ENCODE measurements at places on chromosomes 1 and 21.

- DNase-seq = no peak
Measured at GRCh38 chr1:64536836-64537490, 67.0 kb downstream of the CACHD1 start.

- DNase-seq = no peak
Measured at GRCh38 chr1:3074297-3074741, 5.3 kb downstream of the PRDM16 start.

DNA sequence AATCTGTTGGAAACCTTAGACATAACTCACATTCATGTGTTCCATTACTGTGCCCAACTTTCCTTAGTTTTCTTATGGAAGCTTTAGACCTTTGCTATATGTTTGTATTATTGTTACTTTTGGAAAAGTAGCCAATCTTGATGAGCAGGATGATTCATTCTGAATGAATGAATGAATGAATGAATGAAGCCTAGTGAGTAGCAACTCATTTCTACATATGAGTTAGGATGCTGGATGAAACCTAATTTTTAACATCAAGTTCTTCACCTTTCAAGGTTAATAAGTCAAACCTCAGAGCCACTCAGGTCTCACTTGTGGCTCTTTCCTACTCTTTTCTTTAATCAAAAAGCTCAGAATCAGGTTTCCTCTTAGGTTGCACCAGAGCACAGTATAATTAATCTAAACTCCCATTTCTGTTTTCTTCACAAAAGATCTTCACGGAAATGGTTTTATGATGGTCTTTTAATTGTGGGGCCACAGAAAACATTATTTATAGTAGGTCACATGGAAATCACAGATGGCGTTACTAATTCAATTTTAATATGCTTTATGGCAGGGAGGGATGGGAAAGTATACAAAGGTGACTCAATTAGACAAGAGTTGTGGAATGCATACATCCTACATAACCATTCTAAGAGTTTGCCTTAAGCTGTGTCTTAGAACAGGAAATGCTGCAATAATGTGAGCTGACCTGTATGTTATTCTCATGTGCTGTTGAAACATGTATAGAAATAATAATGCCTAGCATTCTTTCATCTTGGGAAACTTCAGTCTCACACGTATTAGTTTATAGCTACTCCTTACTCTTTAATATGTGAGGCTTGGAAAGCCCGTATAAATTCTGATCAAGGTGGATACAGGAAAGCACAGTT lies 4.5 kb upstream of the DDX59 start:
- no peak for DNase-seq

- DNase-seq = peak; percentile 19
Measured at GRCh38 chr1:159854116-159854692, 8.3 kb downstream of the VSIG8 start.

DNA sequence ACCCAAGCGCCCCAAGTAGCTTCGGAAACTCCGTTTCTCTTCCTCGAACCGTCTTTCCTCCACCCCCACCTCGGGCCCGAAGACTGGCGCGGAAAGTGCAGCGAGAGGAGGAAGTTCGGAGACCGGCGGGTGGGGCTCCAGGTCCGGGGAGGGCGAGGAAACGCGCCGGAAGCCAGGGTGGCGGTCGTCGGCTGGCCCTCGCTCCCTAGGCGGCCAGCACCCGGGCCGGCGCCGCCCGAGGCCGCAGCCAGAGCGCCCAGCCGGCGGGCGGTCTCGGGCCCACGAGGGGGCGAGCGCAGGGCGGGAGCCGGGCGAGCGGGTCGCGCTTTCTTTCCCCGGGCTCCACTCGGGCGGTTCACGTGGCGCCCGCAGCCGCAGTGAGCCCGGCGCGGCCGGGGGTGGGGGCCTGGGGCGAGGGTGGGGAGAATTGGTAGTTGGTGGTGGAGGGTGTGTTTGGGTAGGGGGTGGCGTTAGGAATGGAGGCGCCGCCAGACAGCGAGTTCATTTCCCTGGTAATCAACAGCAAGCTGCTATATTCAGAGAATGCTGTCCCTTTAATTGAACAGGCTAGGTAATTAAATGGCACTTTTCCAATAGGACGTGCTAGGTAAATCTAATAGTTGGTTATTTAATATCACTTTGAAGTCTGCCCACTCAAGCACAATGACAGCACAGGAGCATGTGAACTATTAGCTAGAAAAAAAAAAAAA lies 6.7 kb downstream of the LMO4 start:
- DNase-seq = peak; percentile 71

GRCh38 chr1:94504601-94505000 lies 37.0 kb downstream of the F3 start:
- no peak for DNase-seq

DNA sequence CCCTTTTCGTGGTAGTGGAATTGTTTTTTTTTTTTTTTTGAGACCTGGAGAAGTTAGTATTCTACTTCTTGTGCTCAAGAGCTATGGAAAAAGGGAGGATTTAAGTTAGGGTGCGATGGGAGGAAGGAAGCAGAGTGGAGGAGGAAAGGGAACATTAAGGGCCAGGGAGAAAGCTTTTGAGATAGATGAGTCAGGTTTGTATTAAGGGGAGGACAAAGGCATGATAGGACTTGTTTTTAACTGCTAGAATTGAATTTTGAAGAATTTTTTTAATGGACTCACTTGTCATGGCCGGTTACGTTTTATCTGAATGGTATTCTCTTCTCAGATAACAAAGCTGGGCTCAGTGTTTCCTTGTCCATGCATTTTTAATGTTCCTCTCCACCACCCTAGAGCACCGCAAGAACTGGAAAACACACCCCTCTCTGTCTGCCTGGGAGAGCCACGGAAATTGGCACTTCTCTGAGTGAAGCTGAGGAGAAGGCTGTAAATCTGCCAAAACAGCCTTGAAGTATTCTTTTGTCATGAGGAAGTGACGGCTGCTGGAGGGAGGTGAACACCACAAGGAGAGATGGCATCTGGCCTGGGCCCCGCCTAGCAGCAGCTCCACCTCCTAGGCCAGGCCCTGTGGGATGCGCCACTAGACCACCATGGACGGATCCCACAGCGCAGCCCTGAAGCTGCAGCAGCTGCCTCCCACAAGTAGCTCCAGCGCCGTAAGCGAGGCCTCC lies 3.5 kb downstream of the NIPAL3 start:
- DNase-seq = peak; percentile 80

DNA sequence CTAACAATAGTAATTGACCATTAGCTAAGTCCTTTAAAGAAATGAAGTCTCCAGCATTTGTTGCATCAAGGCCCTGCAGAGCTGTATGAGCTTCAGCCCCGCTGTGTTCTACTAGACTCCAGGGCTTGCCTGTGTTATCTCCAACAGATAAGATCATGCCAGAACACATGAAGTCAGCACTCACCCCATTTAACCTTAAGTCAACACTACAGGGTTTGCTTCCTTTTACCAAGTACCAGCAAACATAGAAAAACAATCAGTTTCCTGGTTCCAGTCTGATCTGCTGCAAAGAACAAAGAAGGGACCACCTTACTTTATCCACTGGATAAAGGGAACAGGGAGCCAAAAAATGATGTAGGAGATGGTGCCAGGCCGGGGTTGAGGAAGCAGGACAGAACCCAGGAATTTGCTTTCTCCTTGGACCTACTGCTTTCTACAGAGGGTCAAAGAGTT lies 41.3 kb upstream of the ENAH start:
- peak; percentile 23 for DNase-seq

- DNase-seq = peak; percentile 5
Measured at GRCh38 chr1:85344256-85344694, 67.8 kb upstream of the BCL10 start.

DNA sequence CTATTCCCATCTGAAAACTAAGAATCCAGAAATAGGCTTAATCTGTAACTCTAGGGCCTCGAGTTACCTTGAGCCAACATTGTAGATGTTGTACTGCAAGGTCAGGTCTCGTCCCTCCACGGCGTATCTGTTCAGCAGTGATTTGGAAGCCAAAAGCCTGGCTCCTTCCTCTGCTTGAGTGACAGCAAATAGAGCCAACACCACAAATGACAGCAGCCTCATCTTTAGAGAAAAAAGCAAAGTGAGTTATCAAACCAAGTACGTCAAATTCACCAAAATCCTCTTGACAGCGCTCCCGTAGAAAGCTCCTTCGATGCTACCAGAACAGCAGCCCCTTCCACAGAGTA lies 832 bp downstream of the SSR2 start:
- no peak for DNase-seq

DNA sequence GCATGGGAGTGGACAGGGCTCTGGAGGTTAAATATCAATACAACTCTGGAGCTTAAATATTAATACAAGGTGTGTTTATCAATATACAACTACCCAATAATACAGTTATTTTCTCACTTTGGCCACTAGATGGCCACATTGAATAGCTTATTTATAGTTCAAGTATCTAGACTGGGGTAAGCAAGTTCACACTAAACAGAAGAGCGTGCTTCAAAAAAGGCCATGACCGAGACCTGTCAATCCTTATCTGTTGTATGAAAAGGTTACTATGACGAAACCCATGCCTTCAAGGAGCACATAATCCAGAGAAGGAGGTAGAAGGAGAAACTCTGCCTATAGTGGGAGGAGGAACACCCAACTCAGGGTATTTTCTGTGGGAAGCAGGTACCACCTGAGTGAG lies 29.1 kb downstream of the CHML start:
- peak; percentile 87 for DNase-seq

DNA sequence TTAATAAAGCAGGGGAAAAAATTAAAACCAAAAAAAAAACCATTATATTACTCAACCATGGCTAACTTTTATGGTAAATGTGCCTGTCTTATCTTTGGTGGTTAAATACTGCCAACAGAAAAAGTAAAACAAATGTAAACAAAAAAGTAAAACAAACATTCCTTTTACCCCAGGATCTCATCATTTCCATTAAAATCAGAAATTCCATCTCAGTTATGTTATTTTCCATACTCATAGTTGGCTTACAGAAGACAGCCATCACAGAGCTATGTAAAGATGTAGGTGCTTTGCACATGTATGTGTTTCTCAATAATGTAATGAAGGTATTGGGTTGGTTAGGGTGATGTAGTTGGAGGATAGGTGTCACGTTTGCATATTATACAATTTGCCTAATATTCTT lies 185.0 kb downstream of the KCNK2 start:
- DNase-seq = no peak

DNA sequence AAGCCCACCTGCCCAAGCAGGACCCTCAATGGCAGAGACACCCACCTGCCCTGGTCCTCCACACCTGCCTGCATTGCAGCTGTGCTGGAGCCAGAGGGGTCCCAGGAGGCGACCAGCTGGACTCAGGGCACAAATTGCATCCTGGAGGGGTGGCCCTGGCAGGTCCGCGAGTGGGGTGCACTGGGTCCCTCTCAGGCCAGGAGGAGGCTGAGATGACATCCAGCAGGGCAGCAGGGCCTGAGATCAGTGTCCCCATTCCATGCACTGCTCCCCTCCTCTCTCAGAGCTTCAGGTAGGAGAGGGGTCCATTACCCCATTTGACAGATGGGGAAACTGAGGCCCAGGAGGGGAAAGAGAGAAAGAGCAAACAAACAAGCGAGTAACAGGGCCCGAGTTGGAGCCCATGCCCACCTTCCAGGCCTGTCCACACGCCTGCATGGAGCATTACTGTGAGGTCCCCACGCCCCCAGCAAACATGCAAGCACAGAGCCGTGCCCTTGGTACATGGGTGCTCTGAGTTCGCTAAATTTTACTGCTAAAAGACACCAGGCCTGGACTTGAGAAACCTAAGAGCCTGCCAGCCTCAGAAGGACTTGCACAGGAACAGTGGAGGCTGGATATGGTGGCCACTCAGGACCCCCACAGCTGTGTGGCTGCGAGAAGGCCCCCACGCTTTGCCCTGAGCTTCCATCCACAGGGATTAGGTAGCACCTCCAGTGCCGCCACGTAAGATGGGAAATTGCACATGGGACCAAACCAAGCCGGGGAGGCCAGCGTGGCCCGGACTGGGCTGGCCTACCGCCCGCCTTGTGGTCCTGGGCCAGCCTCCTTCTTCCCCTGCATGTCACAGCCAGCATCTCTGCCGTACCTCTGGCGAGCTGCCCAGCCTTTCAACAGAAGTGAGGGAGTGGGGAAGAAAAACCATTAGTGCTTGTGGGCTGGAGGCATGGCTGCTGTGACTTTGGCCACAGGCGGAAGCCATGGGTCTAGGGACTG lies 7.4 kb downstream of the WNT3A start:
- peak; percentile 6 for DNase-seq

GRCh38 chr1:182520736-182521135 lies 68.3 kb downstream of the RNASEL start:
- no peak for DNase-seq

- DNase-seq = no peak
Measured at GRCh38 chr1:111587509-111588174, 31.9 kb upstream of the RAP1A start.

- no peak for DNase-seq
Measured at GRCh38 chr1:58978096-58978495, 194.2 kb upstream of the JUN start.

DNA sequence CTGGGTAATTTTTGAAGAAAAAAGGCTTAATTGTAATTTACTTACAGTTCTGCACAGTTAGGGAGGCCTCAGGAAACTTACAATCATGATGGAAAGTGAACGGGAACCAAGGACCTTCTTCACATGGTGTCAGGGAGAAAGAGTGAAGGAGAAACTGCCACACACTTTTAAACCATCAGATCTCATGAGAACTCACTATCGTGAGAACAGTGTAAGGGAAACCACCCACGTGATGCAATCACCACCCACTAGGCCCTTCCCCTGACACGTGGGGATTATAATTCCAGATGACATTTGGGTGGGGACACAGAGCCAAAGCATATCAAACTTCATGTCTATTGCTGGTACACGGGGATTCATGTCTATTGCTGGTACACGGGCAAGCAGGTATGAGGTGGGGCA lies 5.3 kb upstream of the SFT2D2 start:
- peak; percentile 49 for DNase-seq

- no peak for DNase-seq
Measured at GRCh38 chr21:44706706-44707581, 4.4 kb downstream of the TSPEAR start.

DNA sequence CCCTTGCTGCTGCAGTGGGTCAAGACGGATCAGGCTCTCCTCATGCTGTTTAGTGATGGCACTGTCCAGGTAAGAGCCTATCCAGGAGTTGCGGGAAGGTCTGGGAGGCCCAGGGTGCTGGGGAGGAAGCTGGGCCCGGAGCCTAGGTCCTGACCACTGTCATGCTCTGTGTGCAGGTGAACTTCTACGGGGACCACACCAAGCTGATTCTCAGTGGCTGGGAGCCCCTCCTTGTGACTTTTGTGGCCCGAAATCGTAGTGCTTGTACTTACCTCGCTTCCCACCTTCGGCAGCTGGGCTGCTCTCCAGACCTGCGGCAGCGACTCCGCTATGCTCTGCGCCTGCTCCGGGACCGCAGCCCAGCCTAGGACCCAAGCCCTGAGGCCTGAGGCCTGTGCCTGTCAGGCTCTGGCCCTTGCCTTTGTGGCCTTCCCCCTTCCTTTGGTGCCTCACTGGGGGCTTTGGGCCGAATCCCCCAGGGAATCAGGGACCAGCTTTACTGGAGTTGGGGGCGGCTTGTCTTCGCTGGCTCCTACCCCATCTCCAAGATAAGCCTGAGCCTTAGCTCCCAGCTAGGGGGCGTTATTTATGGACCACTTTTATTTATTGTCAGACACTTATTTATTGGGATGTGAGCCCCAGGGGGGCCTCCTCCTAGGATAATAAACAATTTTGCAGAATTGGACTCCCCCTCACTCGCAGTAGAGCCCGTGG lies 1.7 kb downstream of the DYNLT4 start:
- DNase-seq = no peak
